ENCODE measurements at places on chromosomes 1 and 21.

DNA sequence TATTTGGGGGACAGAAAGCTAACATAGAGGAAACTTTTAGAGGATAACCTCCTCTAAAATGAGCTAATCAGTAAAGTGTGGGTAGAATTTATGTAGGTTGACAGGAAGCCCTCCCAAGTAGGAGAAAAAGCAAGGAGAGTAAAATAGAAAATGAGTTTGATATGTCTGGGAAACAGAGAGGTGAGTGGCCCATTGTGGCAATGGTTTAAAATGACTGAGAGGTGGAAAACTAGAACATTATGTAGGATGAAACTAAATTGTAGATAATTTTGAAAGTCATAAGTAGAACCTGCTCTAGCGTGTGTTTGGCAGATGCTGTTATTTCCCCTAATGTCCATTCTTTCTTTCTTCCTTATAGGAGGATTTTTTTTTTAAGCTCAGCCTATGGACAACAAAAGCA lies 8.5 kb upstream of the LPGAT1 start:
- no peak for DNase-seq

GRCh38 chr1:183824291-183824690 lies 19.4 kb downstream of the RGL1 start:
- DNase-seq, result no peak

- peak; percentile 85 for DNase-seq
Measured at GRCh38 chr1:225766967-225767633, 10.5 kb upstream of the SRP9 start.

GRCh38 chr21:42942244-42942643 lies 16.8 kb upstream of the ERVH48-1 start:
- DNase-seq, result no peak

DNA sequence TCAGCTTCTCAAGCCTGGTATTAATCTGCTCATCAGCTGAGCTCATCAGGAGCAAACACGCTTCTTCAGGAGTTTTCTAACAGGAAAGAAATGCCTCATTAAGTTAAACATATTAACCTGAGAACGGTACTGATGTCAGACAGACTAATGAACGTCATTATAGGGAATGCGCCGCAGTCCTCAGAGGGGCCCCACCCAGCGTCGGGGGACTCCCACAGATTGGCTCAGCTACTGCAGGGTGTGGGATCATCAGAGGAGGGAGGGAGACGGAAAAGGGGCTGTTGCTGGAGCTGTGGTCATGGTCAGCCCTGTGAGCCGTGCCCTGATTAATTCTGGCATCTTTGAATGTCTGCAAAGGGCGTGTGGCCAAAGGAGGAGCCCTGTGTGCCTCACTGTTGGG lies 348.5 kb downstream of the PTPRU start:
- peak; percentile 28 for DNase-seq

- no peak for DNase-seq
Measured at GRCh38 chr1:26259005-26259404, 20.9 kb upstream of the SH3BGRL3 start.

GRCh38 chr1:115753830-115754229 lies 14.7 kb downstream of the CASQ2 start:
- no peak for DNase-seq

GRCh38 chr1:236334893-236335545 lies 53.3 kb upstream of the ERO1B start:
- DNase-seq, result no peak

Measured in AG20443 (cell line).